Stimulated activated CD4-positive, alpha-beta T cell treated with anti-CD3 and anti-CD28 coated beads, Interleukin-1b, Interleukin-23, amount 100 ng/mL, for 1 hour (primary cell): ENCODE measurements at places on chromosomes 16 and 17.
A peak's percentile ranks its signal among the peaks of the same experiment; 100 is the strongest.

- DNase-seq, result no peak
Observed at GRCh38 chr16:86894029-86894567, 315.7 kb downstream of the FOXL1 start.

GRCh38 chr17:71801301-71801700 lies 319.5 kb upstream of the SOX9 start:
- DNase-seq, result no peak

DNA sequence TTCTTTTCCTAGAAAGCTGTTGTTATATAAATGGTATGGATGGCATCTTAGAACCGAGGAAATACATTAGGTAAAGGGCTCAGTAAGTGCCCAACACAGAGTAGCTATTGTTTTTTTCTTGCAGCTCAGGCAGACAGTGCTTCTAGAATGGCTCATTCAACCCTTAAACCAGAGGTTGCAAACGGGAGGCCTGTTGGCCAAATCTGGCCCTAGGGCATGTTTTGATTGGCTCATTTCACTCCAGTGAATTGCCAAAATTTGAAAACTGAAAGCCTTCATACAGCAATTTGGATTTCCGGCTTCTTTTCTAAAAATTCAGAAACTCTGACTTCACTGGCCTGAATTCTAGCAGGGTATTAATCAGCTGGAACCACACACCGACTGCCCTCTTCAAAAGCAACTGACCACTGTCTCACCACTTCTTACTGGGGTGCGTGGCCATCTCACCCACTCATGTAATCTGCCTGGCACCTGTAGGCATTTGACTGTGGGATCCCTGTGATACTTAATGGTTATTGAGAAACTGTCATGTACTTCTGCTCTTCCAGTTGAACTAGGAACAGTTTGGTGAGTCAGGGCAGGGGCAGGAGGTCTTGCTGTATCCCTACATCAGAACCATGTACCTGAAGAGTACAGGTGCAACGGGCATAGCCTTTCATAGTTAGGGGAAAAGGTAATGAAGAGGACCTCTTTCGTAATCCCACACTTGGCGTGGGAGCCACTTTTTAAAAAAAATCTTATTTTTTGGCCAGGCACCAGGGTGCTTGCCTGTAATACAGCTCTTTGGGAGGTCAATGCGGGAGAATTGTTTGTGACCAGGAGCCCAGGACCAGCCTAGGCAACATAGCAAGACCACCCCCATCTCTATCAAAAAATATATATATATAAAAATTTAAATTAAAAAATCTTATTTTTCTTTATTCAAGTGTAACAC lies 53.6 kb upstream of the SCNN1B start:
- DNase-seq, result no peak

DNA sequence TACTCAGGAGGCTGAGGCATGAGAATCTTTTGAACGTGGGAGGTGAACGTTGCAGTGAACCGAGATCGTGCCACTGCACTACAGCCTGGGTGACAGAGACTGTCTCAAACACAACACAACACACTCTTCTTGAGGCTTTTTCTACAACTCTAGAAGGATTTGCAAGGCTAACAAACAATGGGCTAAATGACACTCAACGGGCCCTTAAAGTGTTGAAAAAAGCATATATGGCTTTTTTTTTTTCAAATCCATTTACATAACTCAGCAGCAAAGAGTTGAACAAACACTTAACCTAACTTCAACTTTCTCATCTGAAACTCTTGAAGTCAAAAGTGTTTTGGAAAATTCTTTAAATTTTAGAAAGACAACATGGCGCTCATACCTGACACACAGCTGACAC lies 22.3 kb downstream of the CDR2 start:
- no peak for DNase-seq

GRCh38 chr16:86449446-86450095 lies 60.8 kb upstream of the FOXF1 start:
- no peak for DNase-seq

DNA sequence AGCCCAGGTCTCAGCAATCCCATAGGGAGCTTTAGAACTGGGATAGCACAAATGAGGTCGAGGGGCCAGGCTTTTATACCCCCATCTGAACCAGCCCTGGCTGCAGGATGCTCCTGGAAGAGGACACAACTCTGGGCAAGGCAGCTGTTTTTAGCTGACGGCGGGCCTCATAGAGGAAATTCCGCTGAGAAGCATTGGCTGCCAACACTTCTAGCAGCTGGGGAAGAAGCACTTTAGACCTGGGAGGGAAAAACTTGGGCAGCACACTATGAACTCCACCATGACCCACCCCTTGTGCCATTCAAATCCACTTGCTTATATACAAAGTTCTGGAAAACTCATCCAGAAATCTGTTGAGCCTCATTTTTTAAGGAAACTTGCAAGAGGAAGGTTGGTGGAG lies 5.0 kb downstream of the CCL11 start:
- DNase-seq, result no peak

DNA sequence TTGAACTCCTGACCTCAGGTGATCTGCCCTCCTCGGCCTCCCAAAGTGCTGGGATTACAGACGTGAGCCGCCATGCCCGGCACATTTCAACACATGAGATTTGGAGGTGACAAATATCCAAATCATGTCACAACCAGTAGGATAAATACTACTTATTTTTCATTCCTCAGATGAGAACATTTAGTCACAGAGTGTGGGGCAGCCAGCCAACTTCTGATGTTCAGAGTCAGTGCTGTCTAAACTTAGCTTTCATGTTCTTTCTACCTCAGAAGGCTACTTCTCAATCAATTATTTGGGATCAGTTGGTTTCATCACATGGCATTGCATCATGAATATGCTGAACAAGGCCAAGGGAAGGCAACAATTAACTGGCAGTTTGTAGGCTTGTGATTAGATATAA lies 134.5 kb downstream of the CDH13 start:
- no peak for DNase-seq

DNA sequence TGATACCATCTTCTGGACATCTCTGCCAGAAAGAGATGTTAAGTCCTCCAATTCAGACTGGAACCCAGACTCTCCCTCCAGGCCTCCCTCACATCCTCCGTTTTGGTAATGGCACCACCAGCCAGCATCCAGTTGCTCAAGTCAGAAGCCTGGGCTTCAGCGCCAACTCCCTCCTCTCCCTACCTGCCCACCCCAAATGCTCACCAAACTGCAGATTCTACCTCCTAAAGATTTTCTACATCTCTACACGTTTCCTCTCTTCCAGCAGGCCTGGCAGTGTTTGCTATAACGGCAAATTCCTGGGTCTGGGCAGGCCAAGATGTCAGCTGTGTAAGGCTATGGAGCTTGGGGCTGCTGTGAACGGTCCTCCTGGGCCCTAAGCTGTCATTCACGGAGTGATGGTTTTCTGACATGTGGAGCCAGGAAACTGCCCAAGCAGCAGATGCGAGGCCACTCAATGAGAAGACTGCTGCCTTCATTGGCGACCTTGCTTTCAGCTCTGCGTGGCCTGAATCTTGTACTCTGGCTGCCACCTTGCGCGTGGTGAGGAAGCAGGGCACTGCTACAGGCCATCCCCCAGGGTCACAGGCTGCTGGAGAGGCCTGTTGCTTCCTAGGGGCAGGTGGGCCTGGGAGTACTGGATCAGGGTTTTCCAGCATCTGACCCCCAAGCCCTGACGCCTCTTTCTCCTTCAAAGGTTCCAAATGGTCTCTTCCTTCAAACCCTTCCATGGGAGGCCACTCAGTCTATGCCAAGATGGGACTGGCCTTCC lies 37.7 kb downstream of the TBX4 start:
- DNase-seq, result no peak

DNA sequence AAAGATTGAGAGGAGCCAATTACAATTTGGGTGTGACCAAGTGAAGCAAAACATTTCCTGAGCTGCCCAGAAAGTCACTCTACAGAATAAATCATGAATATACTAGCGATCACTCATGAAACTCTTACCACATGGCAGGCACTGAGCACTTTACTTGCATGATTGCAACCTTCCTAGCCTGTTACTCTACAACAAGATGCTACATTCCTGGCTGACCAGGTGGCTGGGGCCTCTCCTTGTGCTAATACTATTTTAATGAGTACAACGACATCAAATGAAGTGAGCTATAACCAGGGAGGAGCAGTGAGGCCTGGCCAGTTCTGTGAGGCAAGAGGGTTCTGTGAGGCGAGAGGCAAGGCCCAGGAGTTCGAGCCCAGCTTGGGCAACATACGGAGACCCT lies 75.2 kb downstream of the CPPED1 start:
- DNase-seq, result no peak

- no peak for DNase-seq
Observed at GRCh38 chr17:52030052-52030451, 128.5 kb downstream of the CA10 start.

GRCh38 chr17:56887552-56888467 lies 26.0 kb downstream of the TRIM25 start:
- no peak for DNase-seq

- no peak for DNase-seq
Observed at GRCh38 chr16:4696905-4697847, 3.8 kb downstream of the NUDT16L1 start.

GRCh38 chr16:66585481-66586239 lies 6.4 kb downstream of the CMTM2 start:
- DNase-seq, result no peak

DNA sequence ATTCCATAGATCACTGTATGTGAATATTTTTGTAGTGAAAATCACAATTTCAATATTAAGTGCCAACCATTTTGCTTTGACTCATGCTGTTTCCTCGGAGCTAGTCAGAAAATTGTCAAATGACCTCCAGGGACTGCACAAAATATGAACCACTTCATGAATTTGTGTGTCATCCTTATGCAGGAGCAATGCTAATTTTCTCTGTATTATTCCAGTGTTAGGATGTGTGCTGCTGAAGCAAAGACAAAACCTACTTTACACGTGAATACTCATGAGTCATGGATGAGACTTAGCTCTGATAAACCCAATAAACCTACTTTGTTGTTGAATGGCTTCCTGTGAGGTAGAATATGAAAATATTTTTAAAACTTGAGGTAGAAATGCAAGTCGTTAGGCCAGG lies 65.2 kb downstream of the SHCBP1 start:
- DNase-seq, result no peak

- DNase-seq, result no peak
Observed at GRCh38 chr17:50684288-50684611, 23.5 kb downstream of the ANKRD40 start.

GRCh38 chr17:3963237-3964201 lies 718 bp downstream of the ATP2A3 start:
- DNase-seq, result no peak

DNA sequence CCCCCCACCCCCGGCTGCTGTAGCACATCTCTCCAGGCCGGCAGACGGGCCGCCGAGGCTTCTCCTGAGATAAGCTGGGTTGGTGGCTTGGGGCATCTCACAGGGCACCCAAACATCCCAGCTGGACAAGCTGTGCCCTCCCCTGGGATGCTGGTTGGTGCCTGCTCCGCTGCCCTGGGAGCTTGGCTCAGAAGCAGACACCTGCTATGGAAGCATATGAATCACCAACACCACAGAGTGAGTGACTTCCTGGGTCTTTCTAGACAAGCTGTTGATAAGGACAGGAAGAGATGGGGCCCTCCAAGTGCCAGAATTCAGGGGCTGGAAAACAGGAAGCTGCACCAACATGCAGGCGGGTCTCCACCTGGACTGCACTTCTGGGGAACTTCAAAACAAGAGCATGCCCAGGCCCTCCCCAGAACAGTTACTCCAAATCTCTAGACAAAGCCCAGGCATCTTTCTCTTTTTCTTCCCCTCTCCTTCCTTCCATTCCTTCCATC lies 13.7 kb downstream of the C16orf95 start:
- DNase-seq, result no peak

DNA sequence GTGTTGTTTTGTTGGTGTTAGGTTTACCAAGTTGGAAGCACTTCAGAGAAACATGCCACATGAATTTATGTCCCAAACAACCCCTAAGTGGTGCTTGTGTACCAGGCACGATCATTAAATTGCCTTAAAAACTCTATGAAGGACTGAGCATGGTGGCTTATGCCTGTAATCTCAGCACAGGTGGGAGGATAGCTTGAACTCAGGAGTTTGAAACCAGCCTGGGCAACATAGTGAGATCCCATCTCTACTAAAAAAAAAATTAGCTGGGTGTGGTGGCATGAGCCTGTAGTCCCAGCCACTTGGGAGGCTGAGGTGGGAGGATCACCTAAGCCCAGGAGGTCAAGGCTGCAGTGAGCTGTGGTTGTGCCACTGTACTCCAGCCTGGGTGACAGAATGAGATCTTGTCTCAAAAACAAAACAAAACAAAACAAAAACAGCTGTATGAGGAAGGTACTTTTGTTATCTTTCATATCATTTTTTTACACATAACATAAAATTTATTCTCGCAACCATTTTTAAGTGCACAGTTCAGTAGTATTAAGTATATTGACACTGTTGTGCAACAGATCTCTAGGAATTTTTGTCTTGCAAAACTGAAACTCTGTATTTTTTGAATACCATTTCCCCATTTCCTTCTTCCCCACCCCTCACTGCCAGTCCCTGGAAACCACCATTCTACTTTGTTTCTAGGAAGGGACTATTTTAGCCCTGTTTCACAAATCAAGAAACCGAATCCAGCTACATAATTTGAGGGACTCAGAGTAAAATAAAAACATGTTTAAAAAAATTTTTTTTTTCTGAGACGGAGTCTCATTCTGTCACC lies 14.3 kb upstream of the RBBP6 start:
- DNase-seq, result no peak

DNA sequence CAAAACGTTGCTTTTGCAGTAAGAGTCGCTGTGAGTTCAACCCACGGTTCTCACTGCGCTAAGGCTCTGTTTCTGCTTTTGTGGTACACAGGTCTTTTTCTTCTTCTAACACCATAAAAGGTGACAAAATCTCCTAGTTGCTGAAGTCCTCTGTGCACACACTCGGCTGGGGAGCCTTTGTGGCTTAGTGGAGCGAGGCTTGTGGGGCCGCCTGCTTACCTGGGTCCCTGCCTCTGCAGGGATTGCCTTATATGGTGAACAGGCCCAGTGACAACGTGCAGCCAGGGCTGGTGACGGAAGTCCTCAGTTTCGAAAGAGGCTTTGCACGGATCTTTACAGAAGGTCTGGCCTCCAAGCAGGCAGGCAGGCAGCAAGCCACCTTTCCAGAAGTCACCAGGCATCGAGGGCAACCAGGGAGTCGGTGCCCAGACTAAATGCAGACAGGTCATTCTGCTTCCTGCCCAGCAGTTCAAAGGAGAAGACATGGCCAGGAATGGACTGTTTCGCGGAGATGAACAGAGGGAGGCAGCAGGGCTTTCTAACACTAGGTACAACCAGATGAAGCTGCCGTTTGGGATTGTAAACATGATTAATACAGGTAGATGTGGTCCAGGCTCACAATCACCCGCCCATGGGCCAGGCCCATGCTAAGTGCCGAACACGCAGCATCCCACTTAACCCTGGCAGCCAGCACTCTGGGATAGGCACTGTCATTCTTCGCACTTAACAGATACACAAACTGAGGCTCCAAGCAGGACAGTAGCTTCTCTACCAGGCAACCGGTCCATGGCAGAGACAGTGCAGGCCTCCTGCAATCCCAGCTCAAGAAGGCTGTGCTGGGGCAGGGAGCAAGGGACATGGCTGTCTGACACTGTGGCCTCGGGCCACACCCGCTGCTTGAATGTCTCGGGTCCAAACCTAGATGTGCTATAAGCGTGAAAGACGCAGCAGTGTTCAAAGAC lies 10.7 kb upstream of the MEAK7 start:
- peak; percentile 70 for DNase-seq

- no peak for DNase-seq
Observed at GRCh38 chr16:87331241-87331801, 14.1 kb upstream of the C16orf95 start.

- DNase-seq, result no peak
Observed at GRCh38 chr17:38628441-38628840, 22.7 kb upstream of the SRCIN1 start.
